Dorsolateral prefrontal cortex (tissue), 122 donors: ENCODE measurements at places on chromosomes 5 and 9. TPM values are rescaled to one million over a fixed set of nuclear protein-coding genes. Genes with fewer than 3 reads are reported as not detected.

The FUT7 gene
- total RNA-seq, result 0.33 TPM

The COL23A1 gene
- 4.1 TPM for total RNA-seq

The TRIM7 gene
- total RNA-seq, result 5.8 TPM

The ANKRA2 gene
- 20.1 TPM for total RNA-seq

The SLC6A18 gene
- not detected for total RNA-seq
